ENCODE measurements at places on chromosomes 7 and 10.

GRCh38 chr7:23470330-23471105, at the start of gene IGF2BP3:
TSS of gene IGF2BP3 (minus strand) at chr7:23470491. CDS start at chr7:23470110, 381 bp downstream.
- peak; percentile 98 for DNase-seq

DNA sequence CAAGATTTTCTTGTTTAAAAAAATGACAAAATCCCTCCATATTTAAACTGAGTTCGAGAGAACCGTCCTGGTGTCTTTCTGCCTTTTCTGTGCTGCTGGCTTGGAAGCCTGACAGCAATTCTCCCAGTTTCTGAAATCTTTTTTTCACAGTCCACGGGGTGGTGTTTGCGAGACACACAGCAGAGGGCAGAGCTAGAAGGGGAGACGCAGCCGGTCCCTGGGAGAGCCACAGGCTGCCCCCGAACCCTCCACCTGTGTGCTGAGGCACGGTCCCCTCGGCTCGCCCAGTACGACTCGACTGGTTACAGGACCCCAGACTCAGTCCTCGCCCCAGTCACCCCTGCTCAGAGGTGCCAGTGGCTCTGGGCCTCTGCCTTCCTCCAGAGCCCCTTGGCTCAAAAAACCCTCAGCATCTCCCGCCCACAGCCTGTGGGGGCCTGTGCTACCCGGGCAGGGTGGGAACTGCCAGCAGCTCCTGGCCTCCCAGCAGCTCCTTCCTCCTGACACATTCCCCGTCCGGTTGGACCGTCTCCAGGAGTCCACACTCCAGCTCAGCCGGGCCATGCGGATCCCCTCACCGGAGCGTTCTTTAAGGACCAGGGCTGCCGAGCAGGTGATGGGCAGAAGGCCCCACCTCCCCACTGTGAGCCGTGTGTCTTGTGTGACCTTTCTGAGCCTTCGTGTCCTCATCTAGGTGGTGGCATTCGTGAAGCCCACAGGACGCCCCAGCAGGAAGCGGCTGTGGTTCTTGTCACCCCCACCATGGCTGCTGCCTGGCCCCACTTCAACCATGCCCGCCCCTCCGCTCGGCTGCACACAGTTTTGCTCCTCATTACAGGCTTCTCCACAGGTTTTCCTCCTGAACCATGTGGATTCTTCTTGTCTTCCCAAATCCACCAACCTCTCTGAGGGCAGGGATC, 52.3 kb upstream of the EN2 start:
- no peak for DNase-seq

DNA sequence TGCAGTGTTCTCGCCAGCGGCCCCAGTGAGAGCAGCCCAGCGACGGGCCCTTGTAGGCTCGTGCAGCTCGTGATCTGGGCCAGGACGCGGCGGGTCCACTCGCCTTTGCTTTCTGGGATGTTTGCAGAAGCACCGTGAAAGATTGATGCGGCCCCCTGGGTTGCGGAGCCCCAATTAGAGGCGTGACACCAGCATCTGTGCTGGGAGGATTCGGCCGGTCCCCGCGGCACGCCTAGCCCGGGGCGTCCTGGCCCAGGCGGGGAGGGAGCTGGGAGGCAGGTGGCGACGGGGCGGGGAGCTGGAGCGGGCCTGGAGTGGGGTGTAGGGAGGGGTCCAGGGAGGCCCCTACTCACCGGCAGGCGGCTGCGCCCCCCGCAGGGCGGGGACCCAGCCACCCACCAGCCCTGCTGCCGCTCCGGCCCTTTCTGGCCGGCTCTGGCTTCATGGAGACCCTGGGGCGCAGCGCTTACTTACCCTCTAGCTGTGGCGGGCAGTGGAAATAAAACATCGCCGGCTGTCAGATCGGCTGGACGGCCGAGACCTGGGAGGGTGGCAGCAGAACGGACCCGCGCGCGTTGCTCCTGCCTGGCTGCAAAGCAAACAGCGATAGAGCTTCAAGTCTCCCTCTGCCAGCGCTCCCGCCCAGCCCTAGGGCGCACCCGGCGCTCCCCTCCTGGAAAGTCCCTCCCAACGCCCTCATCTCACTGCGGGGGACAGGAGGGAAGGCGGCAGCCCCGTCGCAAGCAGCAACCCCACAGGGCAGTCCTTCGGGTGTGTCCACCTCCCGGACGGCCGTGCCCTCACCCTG, 752 bp downstream of the DRGX start:
- DNase-seq = no peak

DNA sequence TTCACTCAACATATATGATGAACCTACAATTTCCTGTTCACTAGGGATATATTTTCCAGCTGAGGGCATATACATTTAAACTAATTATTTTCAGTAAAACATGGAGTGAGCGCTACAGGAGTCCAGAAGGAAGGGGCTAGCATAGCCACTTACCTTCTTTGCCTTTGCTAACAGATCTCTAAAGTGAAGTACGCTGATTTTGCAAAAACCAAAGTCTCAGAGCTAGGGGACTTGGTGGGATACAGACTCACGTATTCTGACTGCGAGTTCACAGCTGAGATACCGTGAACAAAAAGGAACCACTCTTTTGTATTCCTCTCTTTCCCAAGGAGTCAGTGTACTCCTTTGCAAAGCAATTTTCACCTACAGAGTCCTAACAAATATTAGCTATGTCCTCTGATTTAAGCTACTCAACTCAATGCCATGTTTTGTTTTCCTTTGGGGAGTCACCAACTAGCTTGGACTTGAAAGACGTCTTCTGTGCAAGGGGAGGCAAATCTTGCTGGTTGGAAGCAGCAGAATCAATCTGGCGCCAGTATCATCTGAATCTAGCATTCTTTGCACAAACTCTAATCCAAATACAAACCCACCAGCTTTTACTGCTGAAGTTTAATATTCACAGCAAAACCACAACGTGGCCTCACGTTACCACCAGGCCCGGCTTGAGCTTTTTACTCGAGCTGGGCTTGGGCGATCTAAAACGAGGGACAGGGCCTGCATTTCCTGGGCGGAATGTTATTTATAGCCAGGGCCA, 657 bp downstream of the CDNF start:
- no peak for DNase-seq

DNA sequence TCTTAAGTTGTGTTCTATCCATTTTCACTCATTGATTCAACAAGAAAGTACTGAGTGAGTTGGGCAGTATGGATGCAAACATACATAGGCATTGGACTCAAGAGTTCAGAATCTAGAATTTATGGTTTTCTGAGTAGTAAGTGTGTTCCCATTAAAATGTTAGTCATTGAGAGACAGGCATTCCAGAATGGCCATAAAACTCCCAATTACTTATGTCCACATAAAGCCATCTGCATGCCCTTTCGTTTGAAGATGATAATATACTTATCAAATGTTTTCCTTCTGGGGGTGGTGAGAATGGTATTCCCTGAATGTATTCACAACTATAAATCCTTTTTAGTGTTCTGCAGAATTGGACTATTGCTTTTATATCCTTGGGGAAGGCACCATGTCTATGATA, 131.6 kb downstream of the CD36 start:
- DNase-seq = no peak

DNA sequence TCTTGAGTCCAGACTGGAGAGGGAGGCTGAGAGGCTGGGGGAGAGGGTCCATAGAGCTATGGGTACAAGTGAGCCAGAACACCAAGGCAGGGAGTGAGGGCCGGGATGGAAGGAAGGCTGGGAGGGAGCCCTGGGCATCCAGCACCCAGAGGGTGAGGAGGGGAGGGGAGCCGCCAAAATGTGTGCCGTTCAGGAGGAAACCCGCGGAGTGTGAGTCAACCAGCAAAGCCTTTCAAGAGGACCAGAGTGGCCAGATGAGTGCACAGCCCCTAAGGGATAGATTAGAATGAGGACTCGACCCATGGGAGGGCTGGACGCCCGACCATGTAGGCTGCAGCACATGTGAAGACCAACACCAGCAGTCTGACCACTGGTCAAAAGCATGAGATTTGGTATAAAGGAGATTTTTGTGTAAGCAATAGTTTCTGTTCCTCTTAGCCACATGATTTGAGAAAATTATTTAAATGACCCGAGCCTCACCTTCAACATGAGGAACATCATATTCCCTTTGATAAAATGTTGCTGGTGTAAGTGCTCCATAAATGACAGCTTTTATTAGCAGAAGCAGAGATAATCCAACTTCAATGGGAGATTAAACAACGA, 179.7 kb upstream of the GRB10 start:
- DNase-seq = no peak

DNA sequence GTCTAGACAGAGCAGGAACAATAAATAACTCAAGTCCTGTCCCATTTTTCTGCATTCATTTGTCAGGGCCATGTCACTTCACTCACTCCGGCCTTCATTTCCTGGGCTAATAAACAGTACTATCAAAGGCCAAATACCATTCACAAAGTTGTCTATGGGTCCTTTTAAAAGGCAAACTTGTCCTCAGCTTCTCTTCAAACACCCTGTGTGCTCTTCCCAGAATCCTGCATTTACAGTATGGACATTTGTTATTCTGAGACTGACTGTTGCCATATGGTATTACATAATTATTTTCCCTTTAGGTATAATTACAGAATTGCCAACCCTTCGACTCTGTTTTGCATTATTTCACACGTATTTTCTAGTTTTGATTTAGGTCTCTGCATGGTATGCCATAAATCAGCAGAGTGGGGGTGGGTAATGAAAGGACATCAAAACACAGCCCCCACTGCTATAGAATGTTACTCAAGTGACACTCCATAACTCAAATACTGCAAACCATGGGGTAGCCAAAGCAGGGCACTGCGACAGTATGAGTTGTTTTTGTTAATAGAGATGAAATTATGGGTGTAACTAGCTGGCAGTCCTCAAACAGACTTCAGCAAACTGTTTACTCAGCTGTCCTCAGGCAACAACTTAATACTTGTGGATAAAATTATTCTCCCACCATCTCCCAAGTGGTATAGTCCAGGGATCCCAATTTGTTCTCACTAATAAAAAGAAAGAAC, 183.7 kb downstream of the TRIL start:
- DNase-seq = no peak

Data from umbilical cord (tissue), 2 donors.